Upper lobe of right lung (tissue), 1 donor: ENCODE measurements at places on chromosomes 1 and 21.

GRCh38 chr21:39673736-39674135, 61.0 kb downstream of the B3GALT5 start:
- H3K4me3 ChIP-seq: no peak overlapping the region
- no peaks in the 10 kb centered on the region for H3K27me3 ChIP-seq
- no peaks in the 10 kb centered on the region for H3K4me1 ChIP-seq
- H3K36me3 ChIP-seq: no peaks in the 10 kb centered on the region

DNA sequence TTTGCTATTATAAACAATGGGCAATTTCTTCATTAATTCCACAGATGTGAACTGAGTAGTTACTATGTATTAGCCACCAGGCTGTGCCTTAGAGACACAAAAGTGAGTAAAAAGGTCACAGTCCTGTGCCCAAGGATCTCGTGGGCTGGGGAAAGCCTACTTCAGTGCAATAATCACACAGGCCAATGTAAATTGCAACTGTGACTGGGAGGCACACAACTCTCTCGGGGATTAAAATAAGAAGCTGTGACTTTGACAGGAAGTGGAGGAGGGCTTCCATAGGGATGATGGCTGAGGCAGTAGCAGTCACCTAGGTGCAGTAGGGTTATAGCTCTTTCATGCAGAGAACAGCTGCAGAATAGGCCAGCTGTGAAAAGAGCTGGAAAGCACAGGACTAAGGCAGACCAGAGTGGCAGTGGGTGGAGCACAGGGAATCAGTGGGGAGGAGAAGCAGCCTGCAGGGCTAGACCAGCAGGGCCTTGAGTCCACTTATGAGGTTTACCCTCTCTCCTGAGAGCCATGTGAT, 121.9 kb downstream of the MAB21L3 start:
- H3K36me3 ChIP-seq: no peaks in the 10 kb centered on the region
- no peaks in the 10 kb centered on the region for H3K4me1 ChIP-seq
- no peaks in the 10 kb centered on the region for H3K27me3 ChIP-seq
- DNase-seq: no peak

- no peak for DNase-seq
- no peaks in the 10 kb centered on the region for H3K36me3 ChIP-seq
- no peaks in the 10 kb centered on the region for H3K4me1 ChIP-seq
- no peaks in the 10 kb centered on the region for H3K27me3 ChIP-seq
- no peak overlapping the region for H3K4me3 ChIP-seq
These were observed 234.1 kb downstream of the NCAM2 start for GRCh38 chr21:21232320-21232719.

GRCh38 chr1:212967801-212968200, 17.5 kb downstream of the VASH2 start:
- H3K27ac ChIP-seq: no peak overlapping the region
- H3K36me3 ChIP-seq: no peaks in the 10 kb centered on the region
- DNase-seq: no peak
- H3K4me1 ChIP-seq: no peaks in the 10 kb centered on the region
- no peaks in the 10 kb centered on the region for H3K27me3 ChIP-seq

- H3K4me3 ChIP-seq: no peak overlapping the region
- no peak overlapping the region for H3K27ac ChIP-seq
- H3K27me3 ChIP-seq: peaks cover 5% of the 10 kb centered on the region
- H3K4me1 ChIP-seq: no peaks in the 10 kb centered on the region
- H3K36me3 ChIP-seq: no peaks in the 10 kb centered on the region
These were observed 32.0 kb downstream of the LHX9 start for GRCh38 chr1:197948926-197949899.

GRCh38 chr1:209398313-209398991, 185.1 kb upstream of the CAMK1G start:
- no peaks in the 10 kb centered on the region for H3K4me1 ChIP-seq
- H3K36me3 ChIP-seq: no peaks in the 10 kb centered on the region
- no peak for DNase-seq

DNA sequence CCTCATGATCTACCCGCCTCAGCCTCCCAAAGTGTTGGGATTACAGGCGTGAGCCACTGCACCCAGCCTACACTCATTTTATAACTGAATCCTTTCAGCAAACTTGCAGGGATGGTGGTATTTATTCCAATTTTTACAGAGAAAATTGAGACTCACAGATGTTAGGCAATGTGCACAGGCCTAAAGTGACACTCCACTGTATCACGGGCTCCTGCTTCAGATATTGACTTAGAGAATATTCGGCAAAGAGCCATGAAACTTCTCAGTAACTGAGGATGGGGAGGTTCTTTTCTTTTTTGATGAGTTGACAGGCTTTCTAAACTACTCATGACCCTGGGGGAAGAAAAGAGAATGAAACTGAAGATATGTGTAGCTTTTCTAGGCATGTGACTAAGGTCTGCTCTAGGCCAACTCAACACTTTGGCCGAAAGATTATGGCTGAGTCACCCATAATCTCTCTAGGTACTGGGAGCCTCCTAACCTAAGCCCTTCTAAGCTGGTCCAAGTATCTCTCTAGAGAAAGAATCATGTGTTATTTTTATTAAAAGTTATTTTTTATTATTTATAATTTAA, 19.9 kb upstream of the PTCH2 start:
- no peak overlapping the region for H3K4me3 ChIP-seq
- no peaks in the 10 kb centered on the region for H3K27me3 ChIP-seq
- no peak overlapping the region for H3K27ac ChIP-seq
- peaks cover 3% of the 10 kb centered on the region for H3K4me1 ChIP-seq
- no peaks in the 10 kb centered on the region for H3K36me3 ChIP-seq

DNA sequence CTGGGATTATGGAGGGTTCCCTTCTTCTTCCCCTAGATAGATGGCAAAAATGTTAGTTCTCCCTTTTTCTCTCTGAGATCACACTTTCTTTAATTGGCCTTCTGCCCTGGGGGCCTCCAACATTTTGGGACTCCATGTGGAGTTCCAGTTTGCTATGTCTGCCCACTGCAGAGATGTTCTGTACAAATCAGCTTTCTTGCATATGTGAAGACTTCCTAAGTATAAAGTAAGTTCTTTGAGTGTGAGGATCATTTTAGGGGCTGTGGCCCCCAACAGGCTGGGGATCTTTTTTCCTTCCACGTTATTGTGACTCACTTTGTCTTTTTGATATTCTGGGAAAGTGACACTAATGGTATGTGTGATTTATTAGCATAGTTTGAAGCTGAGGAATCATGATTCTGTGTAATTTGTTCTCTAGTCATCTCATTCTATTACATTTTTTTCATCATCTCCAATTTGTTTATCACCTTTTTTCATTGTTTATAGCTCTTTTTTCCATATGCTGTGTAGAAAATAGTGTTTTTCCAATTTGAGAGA, 48.2 kb downstream of the HHAT start:
- H3K36me3 ChIP-seq: no peaks in the 10 kb centered on the region
- H3K4me3 ChIP-seq: no peak overlapping the region
- H3K4me1 ChIP-seq: peaks cover 7% of the 10 kb centered on the region
- H3K27me3 ChIP-seq: no peaks in the 10 kb centered on the region
- H3K27ac ChIP-seq: no peak overlapping the region
